Osteocyte (in vitro differentiated cells): ENCODE measurements at places on chromosomes 16 and 17. TPM values are rescaled to one million over a fixed set of nuclear protein-coding genes. Genes with fewer than 3 reads are reported as not detected.

DNA sequence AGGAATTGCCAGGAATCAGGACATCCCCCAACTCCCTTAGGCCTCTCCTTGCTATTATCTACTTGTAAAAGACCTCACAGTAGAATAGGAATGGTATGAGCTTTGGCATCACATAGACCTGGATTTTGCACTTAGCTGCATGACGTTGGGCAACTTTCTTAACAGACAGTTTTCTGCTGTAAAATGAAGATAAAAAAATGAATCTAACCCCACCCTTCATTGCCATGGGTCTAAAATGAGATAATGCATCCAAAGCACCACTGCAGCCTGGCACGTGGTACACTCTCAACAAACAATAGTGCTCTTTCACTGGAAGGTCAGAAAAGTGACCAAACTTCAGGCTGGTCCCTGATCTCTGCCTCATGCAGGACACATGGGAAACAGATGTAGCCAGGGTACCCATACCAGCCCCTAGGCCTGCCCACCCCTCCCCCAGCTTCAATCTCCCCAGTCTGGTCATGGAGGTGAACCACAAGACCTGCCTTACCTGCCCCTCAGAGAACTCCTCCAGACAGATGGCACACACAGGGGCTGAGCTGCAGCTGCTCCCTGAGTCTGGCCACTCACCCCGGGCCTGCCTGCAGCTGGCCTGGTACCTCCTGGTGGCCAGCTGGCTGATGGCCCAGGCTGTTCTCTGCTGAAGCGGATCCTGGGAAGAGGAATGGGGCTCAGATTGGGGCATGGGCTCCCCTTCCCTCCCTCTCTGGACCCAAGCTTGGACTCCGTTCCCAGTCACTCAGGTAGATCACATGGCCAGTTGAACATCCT, 8.5 kb upstream of the SUPT4H1 start:
- no peak for DNase-seq

GRCh38 chr16:85768199-85768598, 17.3 kb upstream of the C16orf74 start:
- no peak for DNase-seq

GRCh38 chr17:74314877-74315276, 11.1 kb upstream of the KIF19 start:
- no peak for DNase-seq

- no peak for DNase-seq
Observed at GRCh38 chr16:88863426-88863825, 3.0 kb downstream of the PABPN1L start.

- no peak for DNase-seq
Observed at GRCh38 chr16:68086336-68086841, 1.2 kb downstream of the NFATC3 start.

DNA sequence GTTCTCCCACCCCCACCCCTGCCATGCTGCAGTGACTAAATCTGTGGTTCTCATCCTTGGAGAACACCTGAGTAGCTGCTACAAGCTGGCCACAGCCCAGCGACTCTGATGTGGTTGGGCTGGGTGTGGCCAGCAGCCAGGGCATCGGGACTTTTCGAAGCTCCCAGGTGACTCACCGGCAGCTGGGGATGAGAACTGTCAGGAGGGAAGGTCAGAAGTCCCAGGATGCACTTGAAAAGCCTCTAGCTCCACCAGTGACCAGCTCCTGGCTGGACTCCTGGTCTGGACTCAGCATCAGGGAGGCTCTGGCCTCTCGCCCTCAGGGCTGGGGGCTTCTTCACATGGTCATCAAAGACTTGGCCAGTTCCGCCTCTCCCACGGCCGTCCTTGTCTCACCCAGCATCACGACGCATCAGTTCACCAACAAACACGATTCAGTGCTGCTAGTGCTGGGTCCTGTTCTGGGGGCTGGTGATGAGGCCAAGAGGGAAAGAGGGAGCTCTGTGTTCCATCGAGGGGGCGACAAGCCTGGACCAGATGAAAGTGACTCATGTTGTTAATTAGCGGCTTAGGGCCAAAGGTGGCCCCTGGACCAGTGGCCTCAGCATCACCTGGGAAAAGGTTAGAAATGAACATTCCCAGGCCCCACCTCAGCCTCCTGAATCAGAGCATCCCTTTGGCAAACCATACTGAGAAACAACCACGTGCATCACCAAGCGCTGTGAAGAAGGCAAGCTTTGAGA, 3.9 kb upstream of the C17orf99 start:
- DNase-seq: no peak

TGFB1I1 gene
- total RNA-seq: 112 and 120 TPM in 2 replicates

GRCh38 chr17:31327534-31328159, 6.2 kb upstream of the EVI2A start:
- DNase-seq: no peak

GRCh38 chr16:30893417-30893743, 497 bp downstream of the BCL7C start:
- no peak for DNase-seq

KCNH4 gene
- total RNA-seq: not detected in 2 replicates

GNAO1 gene
- 0.56 and 0.65 TPM in 2 replicates for total RNA-seq

DNA sequence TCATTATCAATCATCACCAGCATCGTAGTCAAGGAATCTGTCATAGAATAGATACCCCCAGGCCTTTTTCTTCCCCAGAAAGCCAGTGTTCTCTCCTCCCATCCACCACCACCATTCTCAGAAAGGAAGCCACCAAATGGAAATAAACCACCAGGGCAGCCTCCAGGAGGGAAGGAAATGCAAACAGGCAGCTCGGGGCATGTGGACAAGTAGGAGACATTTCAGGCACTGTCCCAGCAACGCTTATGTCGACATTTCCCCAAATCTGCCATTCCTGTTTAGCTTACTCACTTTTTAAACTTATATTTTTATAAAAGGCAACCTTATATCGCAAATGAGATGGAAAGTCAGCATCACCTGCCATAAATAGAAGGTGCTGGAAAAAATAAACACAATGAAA, 15.8 kb downstream of the EMP2 start:
- no peak for DNase-seq

CD300H gene
- total RNA-seq: not detected in 2 replicates

- DNase-seq: no peak
Observed at GRCh38 chr16:2475413-2476344, 752 bp downstream of the TBC1D24 start.

TCAP gene
- total RNA-seq: 0.94 and 1.3 TPM in 2 replicates

DNA sequence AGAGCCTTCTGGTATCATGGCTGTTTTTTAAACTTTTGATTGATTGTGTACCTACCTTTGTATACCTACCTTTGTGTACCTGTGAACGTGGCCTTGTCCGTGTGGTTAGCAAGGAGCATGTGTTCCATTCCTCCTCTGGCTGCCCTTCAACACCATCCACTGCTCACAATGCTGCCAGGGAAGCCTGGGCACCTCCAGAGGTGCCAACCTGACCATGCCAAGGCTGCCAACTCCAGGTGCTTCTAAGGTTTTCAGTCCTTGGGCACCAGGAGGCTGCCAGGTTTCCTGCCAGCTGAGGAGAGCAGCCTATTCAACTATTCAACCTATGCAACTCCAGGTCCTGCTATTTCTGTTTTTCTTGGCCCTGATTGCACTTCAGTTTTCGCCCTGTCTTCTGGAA, 17.6 kb upstream of the ARL4D start:
- DNase-seq: no peak

FAHD1 gene
- total RNA-seq: 25.9 and 29.5 TPM in 2 replicates

KCNAB3 gene
- total RNA-seq: 2.6 and 3.7 TPM in 2 replicates

CIBAR2 gene
- not detected in 2 replicates for total RNA-seq

DNA sequence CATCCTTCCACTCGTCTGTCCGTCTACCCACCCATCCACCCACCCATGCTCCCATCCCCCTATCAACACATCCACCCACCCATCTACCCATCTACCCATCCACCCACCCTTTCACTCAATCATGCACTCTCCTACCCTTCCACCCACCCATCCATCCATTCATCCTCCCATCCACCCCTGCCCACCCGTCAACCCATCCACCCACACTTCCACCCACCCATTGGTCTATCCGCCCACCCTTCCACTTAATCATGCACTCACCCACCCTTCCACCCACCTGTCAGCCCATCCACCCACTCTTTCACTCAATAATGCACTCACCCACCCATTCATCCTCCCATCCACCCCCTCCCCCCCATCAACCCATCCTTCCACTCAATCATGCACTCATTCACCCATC, 250.0 kb upstream of the EEF2KMT start:
- no peak for DNase-seq

DNA sequence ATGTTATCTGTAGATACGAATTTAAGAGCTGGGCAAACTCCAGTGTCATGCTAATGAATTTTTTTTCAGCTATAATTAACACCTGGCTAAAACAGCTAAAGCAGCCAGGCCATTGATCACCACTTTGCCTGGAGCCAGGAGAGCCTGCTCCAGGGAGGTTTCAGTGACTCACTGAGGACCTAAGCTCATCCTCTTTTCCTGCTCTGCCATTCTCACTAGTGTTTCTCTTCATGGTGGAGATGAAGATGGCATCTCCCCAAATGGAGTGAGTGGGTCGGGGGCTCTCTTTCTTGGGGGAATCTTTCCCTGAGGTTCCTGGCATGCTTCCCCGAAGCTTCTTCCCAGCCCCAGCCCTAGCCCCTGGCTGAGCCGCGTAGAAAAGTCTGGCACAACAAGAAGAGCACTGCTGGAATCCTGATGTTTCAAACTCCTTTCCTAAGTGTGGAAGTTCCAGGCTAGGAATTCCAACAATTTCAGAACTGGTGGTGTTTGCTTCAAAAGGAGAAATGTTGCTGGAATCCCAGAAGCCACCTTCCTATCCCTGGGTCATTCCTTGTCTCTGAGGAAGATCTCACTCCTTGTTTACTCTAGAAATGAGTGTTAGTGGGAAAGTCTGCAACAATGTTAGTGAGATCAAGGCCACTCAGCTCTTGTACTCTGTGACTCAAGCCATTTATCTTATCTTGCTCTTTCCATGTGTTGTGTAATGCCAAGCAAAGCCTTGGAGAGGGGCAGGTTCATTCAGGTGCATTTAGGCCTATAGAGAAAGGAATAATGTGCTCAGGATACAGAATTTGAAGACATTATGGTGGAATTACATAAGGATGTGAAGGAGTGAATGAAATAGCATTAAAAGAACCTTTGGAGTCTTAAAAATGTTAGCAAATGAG, 26.0 kb upstream of the B4GALNT2 start:
- DNase-seq: peak; percentile 38

GRCh38 chr17:69451416-69452394, 37.2 kb downstream of the MAP2K6 start:
- DNase-seq: no peak
